ENCODE measurements at places on chromosomes 5 and 9.

DNA sequence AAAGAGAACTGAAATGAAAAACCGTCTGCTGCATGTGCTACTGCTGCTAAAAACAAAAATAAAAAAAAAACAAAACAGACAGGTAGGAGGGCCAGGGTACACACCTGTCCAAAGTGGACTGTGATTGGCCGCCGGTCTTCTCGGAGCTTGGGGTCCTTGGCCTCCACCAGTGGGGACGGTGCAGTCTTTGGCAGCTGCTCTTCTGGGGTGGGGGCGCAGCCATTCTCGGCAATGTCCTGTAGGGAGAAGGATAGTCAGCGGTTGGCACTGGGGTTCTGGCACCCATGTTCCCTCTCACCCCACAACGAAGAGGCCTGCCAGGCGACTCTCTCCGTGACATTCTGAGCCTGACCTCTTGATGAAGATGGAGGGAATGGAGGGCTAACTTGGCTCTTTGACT lies 84.3 kb downstream of the CRB2 start:
- H3K36me3 ChIP-seq: peaks cover 10% of the 10 kb centered on the region
- H3K4me3 ChIP-seq: no peak overlapping the region
- DNase-seq: no peak
- no peak overlapping the region for H3K27ac ChIP-seq
- H3K4me1 ChIP-seq: no peaks in the 10 kb centered on the region

DNA sequence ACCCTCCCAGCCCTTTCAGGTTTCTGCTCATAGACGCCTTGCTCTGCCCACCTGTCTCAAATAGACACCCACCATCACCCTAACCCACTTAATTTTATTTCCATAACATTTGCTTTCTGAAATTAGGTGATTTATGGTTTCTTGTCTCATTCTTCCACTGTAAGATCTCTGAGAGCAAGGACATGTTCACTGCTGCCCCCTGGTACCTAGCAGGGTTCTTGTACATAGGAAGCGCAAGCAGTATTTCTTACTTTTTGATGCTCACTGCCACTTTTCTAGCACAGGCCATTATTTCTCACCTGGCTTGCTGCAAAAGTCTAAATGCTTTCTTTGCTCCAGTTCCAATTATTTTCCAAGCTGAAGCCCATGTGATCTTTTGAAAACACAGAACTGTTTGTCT lies 16.8 kb downstream of the C9orf57 start:
- no peak overlapping the region for H3K4me3 ChIP-seq
- H3K4me1 ChIP-seq: no peaks in the 10 kb centered on the region
- DNase-seq: no peak
- no peak overlapping the region for H3K27ac ChIP-seq
- H3K27me3 ChIP-seq: no peaks in the 10 kb centered on the region

DNA sequence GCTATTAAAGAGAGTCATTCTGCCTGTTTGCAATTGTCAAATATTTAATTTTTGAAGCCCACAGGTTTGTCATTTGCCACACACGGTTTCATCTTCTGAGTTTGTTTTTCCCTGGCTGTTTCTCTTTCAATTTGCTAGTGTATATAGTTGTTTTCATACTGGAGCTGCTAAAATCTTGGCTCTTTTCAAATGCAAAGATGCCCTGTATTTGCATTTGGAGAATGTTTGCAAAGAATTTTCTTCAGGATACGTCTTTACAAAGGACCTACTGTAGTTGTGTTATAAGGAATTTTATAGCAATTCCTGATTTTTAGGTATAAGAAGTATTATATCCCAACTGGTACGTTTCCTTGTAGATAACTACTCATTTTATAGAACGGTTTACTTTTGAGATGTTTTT lies 48.0 kb downstream of the IZUMO3 start:
- no peaks in the 10 kb centered on the region for H3K36me3 ChIP-seq
- DNase-seq: no peak
- H3K4me1 ChIP-seq: no peaks in the 10 kb centered on the region
- no peak overlapping the region for H3K4me3 ChIP-seq

GRCh38 chr9:97907046-97907445 lies 15.3 kb downstream of the TRMO start:
- peaks cover 27% of the 10 kb centered on the region for H3K36me3 ChIP-seq
- no peaks in the 10 kb centered on the region for H3K27me3 ChIP-seq
- H3K4me3 ChIP-seq: no peak overlapping the region
- H3K27ac ChIP-seq: peak overlapping the region; percentile 86
- H3K4me1 ChIP-seq: peaks cover 63% of the 10 kb centered on the region

GRCh38 chr5:68519143-68519542 lies 303.6 kb downstream of the PIK3R1 start:
- H3K4me1 ChIP-seq: no peaks in the 10 kb centered on the region
- H3K4me3 ChIP-seq: no peak overlapping the region
- no peaks in the 10 kb centered on the region for H3K36me3 ChIP-seq
- no peak for DNase-seq
- no peak overlapping the region for H3K27ac ChIP-seq
- H3K27me3 ChIP-seq: no peaks in the 10 kb centered on the region

DNA sequence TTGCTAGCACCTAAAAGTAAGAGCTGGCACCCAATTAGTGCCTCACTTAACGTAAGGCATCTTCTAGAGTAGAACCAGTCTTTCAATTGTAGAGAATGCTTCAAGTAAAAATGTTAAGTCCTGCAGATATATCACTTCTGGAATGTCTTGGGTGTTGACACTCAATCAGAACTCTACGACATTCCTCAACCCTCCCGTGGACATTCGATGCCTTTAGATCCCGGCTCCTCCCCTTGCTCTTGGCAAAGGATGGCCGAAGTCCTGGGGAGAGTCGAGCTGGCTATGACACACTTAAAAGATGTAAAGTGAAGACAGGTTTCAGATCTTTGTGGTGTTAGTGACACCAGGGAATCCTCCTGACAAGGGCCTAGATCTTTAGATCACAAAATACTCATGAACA lies 87.5 kb upstream of the ERCC6L2 start:
- no peak overlapping the region for H3K4me3 ChIP-seq
- H3K36me3 ChIP-seq: no peaks in the 10 kb centered on the region
- no peaks in the 10 kb centered on the region for H3K4me1 ChIP-seq
- H3K27me3 ChIP-seq: no peaks in the 10 kb centered on the region

DNA sequence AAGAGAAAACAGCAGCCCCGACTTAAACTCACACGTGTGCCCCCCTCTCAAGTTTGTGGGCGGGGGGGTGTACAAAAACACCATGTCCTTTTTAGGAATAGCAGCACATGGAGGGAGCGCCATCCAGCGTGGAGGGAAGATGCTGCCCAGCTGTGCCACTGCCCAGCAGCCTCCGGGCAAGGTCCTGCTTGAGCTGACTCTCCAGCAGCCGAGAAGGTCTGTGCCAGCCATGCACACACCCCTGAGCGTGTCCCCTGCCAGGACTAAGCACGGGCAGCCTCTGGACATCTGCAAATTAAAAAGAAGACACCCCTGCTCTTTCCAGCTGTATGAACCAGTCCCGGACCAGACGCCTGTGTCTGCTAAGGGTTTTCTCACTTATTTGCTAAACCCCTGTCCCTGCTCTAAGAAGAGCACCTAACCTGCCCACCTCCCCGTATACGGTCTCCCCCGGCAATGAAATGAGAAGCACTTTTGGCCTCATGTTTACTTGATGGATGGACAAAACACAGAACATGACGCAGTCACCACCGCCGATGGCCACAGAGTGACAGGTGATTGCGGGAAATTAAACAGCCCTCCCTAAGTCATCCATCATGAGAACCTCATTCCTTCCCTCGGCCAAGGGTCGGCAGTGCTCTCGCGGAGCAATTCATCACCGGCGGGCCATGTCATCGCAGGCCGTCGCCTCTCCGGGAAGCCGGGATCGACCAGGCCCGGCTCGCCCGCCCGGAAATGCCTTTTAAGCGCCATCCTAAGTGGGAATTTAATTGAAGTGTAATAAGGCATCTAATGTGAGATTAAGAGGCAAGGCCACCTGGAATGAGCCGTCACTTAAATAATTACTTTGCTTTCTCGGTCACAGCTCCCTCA lies 96.9 kb downstream of the OLFM1 start:
- H3K27me3 ChIP-seq: no peaks in the 10 kb centered on the region
- no peaks in the 10 kb centered on the region for H3K4me1 ChIP-seq
- no peak overlapping the region for H3K4me3 ChIP-seq
- H3K27ac ChIP-seq: no peak overlapping the region
- DNase-seq: no peak

GRCh38 chr9:19479874-19480273 lies 71.1 kb downstream of the ACER2 start:
- H3K4me1 ChIP-seq: no peaks in the 10 kb centered on the region
- no peaks in the 10 kb centered on the region for H3K27me3 ChIP-seq
- no peak overlapping the region for H3K4me3 ChIP-seq
- no peak for DNase-seq

GRCh38 chr5:34817558-34818351 lies 21.2 kb upstream of the TTC23L start:
- no peaks in the 10 kb centered on the region for H3K4me1 ChIP-seq
- H3K27me3 ChIP-seq: no peaks in the 10 kb centered on the region
- no peak for DNase-seq
- no peak overlapping the region for H3K4me3 ChIP-seq
- H3K27ac ChIP-seq: no peak overlapping the region

- H3K4me1 ChIP-seq: no peaks in the 10 kb centered on the region
- H3K36me3 ChIP-seq: peaks cover 4% of the 10 kb centered on the region
- DNase-seq: no peak
- no peaks in the 10 kb centered on the region for H3K27me3 ChIP-seq
Measured at GRCh38 chr5:64794053-64794770, 25.5 kb downstream of the CWC27 start.

DNA sequence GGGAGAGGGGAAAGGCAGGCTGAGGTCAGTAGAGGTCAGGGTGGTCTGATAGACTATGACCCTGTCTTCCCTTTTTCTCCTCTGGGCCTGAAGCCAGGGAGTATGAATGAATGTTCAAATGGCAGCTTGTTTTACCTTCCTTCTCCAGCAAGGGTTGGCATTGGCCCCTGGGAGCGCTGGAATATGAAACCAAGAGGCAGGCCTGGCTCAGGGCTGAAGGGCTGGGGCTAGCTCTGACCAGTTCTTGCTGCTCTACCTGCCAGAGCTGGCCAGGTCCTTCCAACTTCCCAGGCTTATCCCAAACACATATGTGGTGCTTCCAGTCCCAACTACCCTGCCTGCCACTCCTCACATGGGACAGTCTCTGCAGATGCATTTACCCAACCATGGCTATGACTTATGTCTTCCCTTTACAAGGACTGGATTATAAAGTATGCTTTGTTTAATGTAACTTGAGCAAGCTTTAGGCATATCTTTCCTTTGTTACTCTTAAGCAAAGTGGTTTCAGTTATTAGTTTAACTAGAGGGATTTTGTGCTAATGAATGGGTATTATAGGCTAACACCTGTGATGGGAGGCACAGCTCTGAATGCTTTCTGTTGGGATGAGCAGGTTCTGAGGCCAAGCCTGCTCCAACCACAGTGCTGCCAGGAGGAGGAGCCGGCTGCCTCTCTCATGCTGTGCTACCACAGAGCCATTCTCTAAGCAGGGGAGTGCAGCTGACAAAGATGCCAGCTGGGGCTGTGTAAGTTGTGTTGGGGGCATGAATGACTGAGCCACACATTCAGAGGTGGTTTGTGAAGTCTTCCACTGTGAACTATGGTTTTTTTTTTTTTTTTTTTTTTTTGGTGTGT lies 6.1 kb downstream of the CCNI2 start:
- no peak overlapping the region for H3K4me3 ChIP-seq
- DNase-seq: no peak
- H3K27me3 ChIP-seq: no peaks in the 10 kb centered on the region
- H3K27ac ChIP-seq: no peak overlapping the region
